ENCODE measurements at places on chromosomes 5 and 9.

- peak; percentile 27 for DNase-seq
Measured at GRCh38 chr9:124735121-124735520, 36.0 kb downstream of the NR6A1 start.

DNA sequence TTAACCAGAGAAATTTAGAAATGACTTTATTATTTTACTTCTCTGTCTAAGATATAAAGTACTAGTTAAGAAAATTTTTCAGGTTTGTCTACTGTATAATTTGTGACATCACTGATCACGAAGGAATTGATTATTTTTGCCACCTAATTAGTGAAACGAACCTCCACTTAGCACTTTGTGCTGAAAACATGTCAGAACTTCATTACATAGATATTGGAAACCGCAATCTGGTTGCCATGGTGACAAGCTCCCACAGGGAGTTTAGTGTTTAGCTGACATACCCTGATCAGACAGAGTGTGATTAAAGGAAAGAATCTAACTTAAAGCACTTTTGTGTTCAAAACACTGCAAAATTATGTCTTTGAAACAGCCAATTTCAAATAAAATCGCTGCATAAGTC, 668.4 kb upstream of the CCNG1 start:
- no peak for DNase-seq

GRCh38 chr5:20055301-20055700, 67.3 kb upstream of the CDH18 start:
- DNase-seq, result no peak

- no peak for DNase-seq
Measured at GRCh38 chr9:133233681-133234432, 24.8 kb upstream of the OBP2B start.

- no peak for DNase-seq
Measured at GRCh38 chr9:136170006-136170901, 34.7 kb downstream of the LHX3 start.

GRCh38 chr5:42390115-42390514, 33.1 kb upstream of the GHR start:
- no peak for DNase-seq

DNA sequence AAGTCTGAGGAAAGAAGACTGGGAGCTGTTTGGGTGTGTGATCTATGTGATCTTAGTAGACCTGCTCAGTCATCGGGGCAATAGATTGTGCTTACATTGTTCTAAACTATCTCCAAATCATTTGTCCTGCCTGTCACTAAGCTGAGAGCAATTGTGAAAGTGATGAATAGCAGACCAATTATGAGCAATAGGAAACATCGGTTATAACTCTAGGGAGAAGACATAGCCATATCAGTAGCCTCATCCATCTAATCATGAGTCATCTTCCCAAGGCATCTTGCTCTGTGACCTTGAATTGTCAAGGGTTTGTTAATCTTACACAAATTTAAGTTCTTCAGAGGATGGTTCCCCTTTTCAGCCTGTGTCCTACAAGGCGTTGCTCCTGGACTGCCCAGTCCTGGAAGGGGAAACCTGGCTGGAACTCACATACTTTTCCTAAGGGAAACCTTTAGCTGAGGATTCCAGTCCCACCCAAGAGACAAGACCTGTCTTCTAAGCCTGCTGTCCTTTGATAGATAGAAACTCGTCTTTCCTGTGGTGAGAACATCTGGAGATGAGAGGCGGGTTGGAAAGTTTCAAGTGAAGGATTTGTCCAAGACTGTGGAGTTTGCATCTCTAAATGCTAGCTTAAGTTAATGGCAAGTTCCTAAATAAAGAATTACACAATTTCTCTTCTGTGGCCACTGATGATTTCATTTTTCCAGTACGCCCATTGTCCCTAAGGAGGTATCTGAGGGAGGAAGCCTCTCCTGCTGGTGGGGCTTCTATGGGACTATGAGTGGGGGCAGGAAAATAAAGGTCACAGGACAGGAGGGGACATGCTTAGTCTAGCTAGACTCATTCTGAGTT, 53.9 kb upstream of the TRIM32 start:
- DNase-seq, result no peak

All from dermis microvascular lymphatic vessel endothelial cell (primary cell).